ENCODE measurements at places on chromosomes 11 and 22.

GRCh38 chr22:44628835-44629234, 73.2 kb upstream of the PRR5 start:
- no peak for DNase-seq

- DNase-seq = no peak
Measured at GRCh38 chr22:50144005-50144614, 26.4 kb upstream of the PANX2 start.

GRCh38 chr22:30041475-30041874, 38.8 kb upstream of the HORMAD2 start:
- no peak for DNase-seq

DNA sequence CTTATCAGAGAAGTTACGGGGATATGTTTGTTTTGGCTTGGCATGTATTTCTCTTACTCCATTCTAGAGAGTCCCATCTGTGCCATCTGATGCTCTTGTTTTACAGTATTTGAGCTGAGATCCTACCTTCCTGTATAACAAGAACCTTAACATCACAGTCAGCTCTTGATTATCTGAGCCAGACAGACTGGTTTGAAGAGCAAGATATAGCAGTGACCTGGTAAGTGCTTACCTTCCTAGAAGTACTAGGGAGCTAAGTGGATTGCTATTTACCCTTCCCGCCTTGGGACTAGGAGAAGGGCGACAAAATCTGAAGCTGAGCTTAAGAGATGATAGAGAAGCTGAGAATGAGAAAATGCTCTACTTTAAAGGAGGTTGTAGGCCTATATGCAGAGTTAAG, 235.3 kb downstream of the CSNK2A3 start:
- no peak for DNase-seq

- no peak for DNase-seq
Measured at GRCh38 chr11:113991170-113991569, 16.3 kb downstream of the HTR3A start.

GRCh38 chr22:27609451-27609888, 192.1 kb downstream of the MN1 start:
- no peak for DNase-seq

- no peak for DNase-seq
Measured at GRCh38 chr22:44184006-44184405, 3.3 kb downstream of the PARVG start.

DNA sequence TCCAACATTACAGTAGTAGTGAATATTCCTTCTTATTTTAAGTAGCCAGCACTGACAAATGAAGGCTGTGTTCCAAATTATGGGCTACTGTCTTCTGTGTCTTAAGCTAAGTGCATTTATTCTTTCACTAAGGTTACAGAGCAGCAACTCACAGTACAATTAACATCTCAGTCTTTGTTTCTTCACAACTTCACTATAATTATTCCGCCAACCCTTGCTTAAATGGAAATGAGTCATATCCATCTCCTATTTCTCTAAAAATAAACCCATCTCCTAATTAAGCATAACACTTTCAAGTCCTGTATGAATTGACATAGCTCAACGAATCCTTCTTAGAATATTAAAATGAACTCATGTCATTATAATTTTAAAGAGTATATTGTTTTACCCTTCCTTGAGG, 6.7 kb downstream of the ETS1 start:
- no peak for DNase-seq

- DNase-seq = peak; percentile 54
Measured at GRCh38 chr22:31944700-31945442, 536 bp downstream of the YWHAH start.
